ENCODE measurements at places on chromosomes 16 and 17.

DNA sequence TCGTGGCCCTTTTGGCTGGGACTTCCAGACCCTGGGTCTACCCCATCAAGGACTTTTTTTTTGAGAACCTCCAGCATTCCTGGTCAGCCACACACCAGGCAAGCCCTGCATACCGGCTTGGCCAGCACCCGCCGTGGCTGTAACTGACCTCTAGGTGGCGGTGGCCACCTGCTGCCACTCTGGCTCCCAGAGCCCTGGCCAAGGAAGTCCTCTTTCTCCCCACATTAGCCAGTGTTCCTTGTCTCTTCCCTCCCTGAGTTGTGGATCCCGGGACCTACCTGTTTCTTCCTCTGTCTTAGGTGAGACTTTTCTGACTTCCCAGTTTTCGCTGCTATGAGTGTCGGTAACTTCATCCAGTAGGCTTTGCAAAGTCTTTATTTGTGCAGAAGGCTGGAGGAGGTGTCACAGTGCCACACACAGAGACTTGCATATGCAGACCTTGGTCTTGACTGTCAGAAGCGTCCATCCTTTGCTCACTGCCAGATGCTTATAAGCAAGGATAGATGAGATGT, 348.3 kb downstream of the CPPED1 start:
- peak; percentile 67 for DNase-seq

DNA sequence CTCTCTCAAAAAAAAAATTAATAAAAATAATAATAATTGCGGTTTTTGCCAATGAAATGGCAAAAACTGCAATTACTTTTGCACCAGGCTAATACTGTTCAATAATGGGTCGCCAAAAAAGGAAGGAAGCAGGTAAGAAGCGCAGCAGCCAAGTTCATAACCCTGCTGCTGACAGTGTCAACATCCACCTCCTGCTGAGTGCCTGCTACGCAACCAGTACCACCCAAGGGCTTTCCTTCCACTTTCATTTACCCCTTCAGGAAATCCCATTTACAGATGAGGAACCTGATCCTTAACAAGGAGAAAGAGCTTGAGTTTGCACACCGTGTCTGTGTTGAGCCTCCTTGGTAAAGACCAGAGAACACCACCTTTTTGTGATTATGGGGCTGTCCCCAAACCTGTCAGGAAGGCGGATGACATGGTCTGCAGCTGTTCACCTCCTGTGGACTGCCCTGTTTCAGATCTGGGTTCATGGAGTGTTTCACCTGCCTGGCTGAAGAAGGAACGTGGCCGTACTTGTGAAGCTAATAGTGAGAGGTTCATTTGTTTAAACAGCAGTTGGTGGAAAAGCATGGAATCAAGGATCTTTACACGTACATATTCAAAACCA, 378.0 kb downstream of the SLC39A11 start:
- DNase-seq: no peak

DNA sequence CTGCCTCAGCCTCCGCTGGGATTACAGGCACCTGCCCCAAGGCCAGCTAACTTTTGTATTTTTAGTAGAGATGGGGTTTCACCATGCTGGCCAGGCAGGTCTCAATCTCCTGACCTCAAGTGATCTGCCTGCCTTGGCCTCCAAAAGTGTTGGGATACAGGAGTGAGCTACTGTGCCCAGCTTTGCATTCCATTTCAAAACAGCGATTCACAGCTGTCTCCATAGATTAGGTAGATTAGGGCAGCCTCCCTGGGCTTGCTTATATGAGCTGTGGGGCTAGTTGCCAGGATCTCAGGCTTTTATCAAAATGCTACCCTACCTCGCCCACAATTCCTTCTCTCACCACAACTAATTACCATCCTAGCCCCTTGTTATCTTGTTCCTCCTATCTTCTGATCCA, 176.4 kb upstream of the ZKSCAN2 start:
- DNase-seq: no peak

- DNase-seq: no peak
Observed at GRCh38 chr16:86540894-86541293, 14.1 kb downstream of the MTHFSD start.

DNA sequence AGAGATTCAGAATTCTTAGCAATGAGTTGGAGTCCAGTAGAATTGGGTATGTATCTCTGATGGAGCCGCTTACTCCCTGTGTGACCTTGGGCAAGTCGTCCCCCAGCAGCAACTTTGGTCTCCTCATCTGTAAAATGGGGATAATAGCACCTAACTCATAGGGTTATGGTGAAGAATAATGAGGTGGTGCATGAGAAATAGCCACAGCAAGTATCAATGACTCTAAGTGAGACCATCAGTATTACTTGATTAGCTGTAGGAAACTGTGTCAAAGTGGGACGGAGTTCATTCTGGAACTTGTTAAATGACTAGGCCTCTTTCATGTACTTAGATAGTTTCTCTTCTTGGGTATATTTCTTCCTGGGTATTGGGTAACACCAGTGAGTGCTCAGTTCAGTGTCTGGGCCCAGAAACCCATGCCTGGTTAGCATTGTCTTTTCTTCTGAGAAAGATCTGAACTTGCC, 6.4 kb downstream of the PRKCB start:
- DNase-seq: no peak

DNA sequence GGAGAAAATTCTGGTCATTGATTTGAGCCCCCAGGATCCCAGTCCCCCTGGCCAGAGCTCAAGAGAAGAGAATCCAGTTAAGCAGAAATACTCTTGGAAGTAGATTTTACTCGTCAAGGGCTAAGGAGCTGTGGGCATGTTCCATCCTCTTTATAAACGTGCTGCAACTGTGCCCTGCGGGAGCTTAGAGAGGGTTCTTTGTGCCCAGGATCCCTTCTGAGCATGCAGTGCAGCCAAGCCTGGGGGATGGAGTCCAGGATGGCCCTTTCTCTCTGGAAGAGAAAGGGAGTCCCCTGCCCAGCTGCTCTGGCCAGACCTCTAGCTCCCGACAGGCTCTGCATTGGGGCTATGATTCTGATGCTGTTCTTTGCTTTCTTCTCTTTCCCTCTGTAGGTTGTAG, 9.5 kb upstream of the LGALS9 start:
- DNase-seq: no peak

DNA sequence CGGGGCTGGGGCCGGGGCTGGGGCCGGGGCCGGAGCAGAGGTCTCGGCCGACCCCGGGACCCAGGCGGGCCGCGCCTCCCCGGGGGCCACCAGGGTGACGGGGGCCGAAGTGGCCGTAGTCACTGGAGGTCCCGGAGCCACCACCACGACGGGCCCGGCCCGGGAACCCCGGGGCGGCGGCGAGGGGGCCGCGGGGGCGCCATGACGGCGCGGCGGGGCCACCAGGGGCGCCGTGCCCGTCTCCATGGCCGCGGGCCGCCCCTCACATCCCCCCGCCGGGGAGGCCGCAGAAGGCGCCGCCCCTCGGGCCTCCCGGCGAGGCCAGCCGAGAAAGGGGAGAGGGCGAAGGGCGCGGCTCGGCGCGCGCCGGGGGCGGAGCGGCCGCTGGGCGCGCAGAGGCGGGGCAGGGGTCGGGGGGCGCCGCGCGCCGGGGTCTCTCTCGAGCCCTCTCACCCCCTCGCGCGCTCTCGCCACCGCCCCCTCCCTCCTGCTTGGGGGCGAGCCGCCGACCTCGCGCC, 297 bp downstream of the TBC1D10B start:
- DNase-seq: no peak

- DNase-seq: no peak
Observed at GRCh38 chr17:58338454-58338840, 9.9 kb upstream of the TSPOAP1 start.

- no peak for DNase-seq
Observed at GRCh38 chr16:51752438-51752995, 601.4 kb upstream of the SALL1 start.

GRCh38 chr16:49623501-49624266, 232.2 kb downstream of the ZNF423 start:
- DNase-seq: no peak

DNA sequence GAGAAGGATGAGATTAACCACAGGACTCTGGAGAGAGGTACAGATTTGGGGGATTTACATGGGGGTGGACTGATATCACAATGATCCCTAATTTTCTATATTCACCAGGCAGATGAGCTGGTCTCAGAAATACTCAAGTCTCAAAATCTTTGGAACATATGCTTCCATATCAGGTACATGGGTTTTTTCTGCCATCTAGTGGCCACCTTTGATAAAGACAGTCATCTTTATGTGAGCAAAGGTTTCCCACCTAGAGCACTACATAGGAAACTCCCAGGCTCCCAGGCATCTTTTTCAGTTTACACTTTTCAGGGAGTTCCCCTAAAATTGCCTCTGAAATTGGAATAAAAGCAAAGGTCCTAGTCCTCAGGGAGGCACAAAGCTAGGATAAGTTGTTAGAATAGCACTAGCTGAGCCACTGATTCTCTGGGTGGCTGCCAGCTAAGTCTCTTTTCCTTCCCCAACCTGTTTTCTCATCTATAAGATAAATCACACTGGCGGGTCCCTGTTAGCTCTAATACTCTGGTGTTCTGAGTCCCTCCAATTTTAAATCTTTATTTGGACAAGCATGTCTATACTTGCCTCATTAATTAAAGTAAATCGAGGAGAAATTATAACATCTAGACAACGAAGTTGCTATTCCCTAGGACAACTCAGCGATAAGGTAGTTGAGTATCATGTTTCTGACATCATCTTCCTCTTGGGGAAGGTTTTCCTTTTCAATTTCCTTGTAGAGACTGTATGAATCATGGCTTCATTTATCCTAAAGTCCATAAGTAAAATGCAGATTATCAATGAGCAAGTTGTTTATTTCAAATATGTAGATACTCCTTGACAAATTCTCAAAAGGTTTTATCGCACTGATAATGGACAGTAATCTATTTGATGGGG, 19.0 kb upstream of the MON1B start:
- DNase-seq: peak; percentile 83

GRCh38 chr16:23634461-23635036, 6.6 kb downstream of the PALB2 start:
- DNase-seq: no peak

- no peak for DNase-seq
Observed at GRCh38 chr16:89637379-89637778, 20.1 kb downstream of the CHMP1A start.

- peak; percentile 23 for DNase-seq
Observed at GRCh38 chr17:12024327-12024726, 3.6 kb downstream of the MAP2K4 start.

DNA sequence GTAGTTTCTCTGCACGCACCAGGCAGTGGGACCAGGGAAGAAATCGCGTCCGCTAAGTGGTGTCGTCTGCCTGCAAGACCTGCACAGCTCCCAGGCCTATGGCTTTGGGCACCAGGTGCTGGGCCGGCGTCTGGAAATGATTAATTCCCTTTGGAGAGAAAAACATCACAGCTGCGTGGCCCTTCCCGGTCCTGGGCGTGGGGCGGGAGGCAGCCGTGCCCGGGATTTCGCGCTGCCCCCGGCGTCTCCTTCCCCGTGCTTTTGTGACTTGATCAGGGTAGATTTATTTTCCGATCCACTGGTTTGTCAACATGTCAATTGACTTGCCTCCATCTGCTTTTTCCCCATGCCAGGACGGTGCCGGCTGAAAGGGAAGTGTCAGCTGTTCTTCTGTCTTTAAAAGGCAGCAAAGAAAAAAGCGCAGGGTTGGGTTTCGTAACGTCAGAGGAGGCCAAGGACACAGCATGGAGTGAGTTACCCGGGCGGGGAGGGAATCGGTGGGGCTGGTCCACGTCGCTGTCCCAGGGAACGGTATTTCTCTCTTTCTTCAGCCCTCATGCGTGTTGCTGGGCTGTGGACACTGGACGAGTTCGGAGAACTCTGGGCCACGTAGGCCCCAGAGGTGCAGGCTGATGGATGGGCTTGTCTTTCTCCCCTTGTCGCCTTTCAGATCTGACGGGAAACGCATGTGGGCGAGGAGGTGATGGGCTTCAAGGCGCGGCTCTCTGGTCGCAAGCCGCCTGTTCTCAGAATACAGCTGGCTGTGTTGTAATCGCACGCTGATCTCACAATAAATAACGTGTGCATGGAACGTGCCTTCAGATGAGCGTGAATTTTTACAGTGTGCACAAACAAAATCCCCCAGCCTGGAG, 188.1 kb upstream of the ZNF469 start:
- DNase-seq: no peak

GRCh38 chr17:63116967-63117830, 151.2 kb downstream of the TANC2 start:
- peak; percentile 5 for DNase-seq

DNA sequence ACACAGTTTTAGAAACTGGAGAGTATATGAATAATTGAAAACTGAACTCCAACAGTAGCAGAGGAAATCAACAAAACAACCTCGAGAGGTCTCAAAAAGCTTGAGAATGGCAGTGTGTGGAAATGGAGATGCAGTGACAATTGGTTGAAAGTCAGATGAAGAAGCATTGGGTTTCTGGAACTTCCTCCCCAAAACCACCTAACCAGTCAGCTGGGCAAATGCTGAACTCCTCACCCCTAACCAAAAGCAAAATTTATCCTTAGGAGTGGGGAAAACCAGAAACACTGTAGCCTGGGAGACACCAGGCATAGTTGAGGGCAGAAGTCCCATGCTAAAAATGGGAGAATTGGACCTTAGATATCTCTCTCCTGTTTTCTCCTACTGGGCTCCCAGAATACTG, 109.9 kb downstream of the TANC2 start:
- DNase-seq: no peak

GRCh38 chr16:66446737-66447136, 19.6 kb downstream of the BEAN1 start:
- DNase-seq: no peak

GRCh38 chr17:40563220-40564052, 1.8 kb downstream of the CCR7 start:
- DNase-seq: no peak

DNA sequence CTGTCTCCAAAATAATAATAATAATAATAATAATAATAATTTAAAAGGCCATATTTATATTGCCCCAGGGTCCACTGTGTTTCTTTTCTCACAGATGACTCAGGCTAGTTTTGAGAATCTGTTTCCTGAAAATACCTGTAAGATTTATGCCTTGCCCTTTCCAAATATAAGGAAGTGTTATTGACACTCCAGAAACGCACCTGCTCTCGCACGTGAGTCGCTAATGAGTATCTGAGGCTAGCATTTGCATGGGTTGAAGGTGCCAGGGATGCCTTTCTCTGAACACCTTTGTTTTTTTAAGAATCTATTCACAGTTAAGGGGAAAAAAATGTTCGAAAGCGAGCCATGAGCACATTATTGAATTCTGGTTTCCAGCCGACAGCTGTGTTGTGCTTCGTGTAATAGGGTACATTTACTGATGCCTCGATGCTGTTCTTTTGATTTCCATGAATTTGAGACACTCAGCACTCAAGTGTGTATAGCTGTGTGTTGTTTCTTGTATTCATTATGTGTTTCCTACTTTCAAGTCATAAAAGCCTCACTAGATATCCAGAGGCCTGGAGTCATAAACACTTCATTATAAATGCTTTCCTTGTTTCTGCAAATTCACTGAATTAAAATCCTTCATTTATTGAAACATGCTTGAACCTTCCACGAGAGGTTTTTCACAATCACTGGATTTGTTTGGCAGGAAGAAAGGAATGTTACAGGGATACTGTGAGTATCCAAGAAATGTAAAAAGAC, 45.0 kb upstream of the NOL11 start:
- DNase-seq: no peak

DNA sequence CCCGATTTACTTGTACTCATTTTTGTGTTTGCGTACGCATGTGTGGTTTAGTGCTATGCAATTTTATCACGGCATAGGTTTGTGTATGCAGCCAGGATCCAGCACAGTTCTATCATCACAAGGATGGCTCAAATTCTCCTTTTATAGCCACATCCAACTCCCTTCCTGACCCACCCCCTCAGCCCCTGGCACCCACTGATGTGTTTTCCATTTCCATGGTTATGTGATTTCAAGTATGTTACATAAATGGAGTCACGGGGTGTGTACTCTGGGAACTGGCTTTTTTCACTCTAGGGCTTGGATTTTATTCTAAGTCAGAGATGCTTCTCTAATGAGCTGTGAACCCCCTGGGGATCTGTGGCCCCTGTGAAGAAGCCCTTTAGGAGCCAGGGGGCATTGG, 16.8 kb downstream of the IL4R start:
- peak; percentile 31 for DNase-seq
